ENCODE measurements at places on chromosomes 3 and 15.

DNA sequence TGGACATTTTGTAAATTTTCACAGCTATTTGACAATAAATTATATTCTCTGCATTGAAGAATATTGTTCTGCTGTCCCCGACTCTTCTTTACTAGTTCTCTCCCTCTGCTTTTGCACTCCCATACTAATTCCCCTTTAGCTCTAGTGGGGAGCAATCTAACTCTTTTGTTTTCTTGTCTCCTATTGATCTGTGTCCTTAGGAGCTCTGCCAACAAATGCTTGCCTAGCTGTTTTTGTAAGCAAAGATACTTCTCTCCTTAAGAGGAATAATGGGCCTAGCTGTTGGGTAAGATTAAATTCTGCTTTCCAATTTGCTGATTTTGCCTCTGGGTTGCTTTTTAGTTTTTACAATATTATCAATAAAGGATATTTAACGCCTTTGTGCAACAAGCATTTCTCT lies 17.7 kb downstream of the ADAMTSL3 start:
- DNase-seq, result no peak

DNA sequence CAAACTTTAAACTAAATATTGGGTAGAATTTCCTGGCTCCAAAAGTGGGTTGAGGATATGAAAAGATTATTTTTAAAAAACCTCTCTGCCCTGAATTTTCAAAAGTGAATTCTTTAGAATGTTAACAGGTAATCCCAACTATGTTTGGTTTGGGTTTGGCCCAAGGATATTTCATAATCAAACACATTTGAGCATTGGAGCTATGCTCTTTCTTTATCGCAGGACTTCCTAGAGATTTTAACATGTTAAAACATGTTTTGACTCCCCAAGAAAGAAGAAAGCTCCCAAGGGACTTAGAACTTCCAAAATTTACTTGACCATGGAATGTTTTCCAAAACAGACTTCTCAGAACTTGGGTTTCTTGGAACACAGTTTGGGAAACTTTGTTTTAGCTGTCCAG lies 75.6 kb upstream of the SYNPR start:
- DNase-seq, result no peak

GRCh38 chr15:68712886-68713285 lies 107.8 kb downstream of the ANP32A start:
- DNase-seq, result no peak

DNA sequence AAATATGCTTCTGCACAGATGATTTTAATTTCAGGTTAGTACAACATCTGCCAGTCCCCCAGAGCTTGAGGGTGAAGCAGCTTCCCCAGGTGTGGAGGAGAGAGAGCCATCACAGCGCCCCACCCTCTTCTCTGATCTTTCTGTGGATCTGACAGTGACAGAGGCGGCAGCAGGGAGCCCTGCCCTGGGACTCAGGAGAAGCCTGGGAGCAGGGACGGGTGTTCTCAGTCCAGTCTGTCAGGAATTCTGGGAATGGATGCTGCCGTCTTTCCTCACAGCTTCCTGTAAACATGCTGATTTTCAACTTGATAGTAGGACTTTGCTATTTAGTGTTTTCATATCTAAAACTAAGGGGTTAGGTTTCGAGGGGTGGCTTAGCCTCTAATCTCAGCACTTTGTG lies 11.4 kb upstream of the RAB8B start:
- DNase-seq, result no peak

- no peak for DNase-seq
Measured at GRCh38 chr3:153315781-153316180, 153.8 kb downstream of the RAP2B start.

DNA sequence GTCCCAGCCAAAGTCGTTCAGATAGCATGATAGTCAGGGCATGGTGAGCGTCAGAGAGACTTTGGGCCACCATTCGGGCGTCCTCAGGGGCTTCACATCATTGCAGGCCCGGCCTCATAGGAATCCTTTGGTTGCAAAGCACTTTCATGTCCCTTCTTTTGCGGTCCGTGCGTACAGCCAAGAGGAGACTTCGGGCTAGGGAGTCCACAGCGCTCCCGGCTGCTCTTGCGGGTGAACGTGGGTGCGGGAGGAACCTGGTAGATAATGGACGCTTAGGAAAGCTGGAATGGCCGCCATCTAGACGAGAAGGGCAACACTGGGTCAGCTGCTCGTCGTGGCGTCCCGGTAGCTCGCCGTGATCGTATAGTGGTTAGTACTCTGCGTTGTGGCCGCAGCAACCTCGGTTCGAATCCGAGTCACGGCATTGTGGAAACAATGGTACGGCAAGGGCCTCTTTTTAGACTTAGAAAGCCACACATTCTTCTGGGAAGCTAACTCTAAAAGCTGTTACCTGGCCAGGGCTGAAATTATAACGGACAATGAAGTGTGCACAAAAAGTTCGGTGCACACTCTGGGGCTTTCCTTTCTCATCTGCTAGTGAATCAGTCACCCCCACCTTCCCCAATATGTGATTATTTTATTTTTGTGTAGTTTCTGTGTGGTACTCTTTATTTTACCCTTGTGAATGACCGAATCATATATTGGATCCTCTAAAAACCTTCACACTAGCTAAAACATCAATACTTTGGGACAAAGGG lies 13.2 kb upstream of the SHF start:
- peak; percentile 92 for DNase-seq

DNA sequence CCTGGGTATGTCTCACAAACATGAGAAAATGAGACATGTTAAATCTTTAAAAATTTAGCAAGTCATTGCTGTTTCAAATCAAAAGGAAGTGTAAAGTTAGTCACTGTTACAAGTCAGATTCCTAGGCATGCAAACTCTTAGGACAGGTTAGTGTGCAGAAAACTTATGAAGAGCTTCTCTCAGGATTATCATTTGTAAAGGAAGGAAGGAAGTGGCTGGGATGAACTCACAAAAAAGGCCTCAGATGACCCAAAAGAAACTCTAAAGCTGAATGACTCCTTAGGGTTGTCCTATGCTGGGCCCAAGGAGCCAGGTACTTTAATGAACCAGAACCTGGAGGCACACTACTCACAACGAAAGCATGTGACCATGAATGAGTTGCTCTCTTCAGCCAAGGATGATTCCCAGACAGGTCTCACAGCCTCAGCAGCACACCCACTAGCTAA lies 25.0 kb downstream of the MSL2 start:
- no peak for DNase-seq

DNA sequence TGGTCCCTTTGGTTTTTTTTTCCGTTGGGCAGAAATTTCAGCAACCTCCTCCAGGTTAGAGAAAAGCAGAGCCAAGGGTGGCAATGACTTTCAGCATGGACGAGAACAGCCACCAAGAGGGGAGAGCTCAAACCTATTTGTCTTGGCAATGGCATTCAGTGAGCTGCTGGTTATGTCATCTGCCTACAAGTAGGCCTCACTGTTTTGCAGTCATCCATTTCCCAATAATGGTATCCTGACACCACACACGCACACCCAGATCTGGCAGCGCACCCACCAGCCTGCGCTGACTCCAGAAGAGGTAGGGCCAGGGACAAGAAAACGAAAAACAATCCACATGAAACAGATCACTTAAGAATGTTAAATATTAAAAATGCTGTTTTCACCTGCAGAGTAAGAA lies 92.3 kb downstream of the MAGI1 start:
- DNase-seq, result peak; percentile 67

DNA sequence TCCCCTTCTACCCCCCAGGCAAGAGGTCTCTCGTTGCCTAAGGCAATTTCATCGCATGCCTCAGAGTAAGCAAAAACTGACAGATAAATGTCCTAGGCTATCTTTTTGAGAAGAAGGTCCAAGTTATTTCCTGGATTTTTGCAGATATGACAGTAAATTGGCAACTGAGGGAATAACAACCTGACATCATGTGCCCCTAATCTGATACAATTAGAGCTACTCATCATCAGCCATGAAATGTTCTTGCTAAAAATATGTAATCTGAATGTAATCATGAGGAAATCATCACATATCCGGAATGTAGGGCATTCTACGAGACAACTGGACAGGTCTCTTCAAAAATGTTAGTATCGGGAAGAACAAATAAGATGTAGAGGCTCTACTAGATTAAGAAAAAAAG lies 44.1 kb downstream of the TNIK start:
- DNase-seq, result no peak

DNA sequence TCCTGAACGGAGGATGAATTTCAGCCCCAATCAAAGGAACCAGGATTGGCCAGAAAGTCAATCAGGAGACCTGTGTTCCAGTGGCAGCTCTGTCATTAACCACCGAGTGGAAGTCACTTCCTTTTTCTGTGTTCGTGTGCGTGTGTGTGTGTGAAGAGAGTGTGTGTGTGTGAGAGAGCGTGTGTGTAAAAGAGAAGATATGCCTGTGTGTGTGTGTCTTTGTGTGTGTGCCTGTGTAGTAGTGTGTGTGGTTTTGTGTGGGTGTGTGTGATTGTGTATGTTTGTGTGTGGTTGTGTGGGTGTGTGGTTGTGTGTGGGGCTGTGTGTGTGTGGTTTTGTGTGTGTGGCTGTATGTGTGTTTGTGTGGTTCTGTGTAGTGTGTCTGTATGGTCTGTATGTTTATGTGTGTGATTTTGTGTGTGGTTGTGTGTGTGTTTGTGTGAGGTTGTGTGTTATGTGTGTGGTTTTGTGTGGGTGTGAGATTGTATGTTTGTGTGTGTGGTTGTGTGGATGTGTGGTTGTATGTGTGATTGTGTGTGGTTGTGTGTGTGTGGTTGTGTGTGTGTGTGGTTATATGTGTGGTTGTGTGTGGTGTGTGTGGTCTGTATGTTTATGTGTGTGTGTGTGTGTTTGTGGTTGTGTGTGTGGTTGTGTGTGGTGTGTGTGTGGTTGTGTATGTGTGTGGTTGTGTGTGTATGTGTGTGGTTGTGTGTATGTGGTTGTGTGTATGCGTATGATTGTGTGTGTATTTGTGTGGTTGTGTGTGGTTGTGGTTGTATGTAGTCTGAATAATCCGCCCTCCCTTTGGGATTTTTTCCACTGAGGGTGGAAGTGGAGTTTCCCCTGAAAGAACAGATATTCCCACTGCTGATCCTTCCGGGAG lies 314.4 kb downstream of the SHQ1 start:
- DNase-seq, result no peak

- no peak for DNase-seq
Measured at GRCh38 chr3:17500618-17501017, 241.8 kb downstream of the TBC1D5 start.

DNA sequence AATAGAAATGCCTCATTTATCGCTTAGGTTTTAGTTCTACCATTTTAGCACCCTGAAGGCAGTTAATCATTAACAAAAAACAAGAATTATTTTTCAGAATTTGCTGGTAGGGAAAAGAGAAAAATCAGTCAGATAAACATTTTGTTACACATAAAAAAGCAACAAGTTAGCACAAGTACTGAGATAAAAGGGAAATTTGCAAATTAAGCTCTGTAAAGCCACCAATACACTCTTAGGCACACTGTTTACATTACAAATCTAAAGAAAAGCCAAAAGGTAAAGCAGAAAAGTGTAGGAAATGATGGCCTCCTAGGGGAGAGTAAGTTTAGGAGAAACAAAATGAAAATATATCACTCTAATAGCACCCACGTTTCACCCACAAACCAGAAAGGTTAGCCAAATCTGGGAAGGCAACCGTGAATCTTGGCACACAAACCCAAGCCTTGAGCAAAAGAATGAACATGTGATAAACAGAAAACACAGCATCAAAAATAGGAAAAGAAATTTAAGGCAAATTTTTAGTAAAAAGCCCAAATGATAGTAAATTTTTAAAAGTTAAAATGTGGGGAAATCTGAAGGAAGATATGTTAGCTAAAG lies 1.6 kb upstream of the SATB1 start:
- DNase-seq, result no peak

- no peak for DNase-seq
Measured at GRCh38 chr3:48993834-48994233, 3.8 kb downstream of the P4HTM start.

- DNase-seq, result no peak
Measured at GRCh38 chr15:56207092-56207491, 36.6 kb downstream of the RFX7 start.

DNA sequence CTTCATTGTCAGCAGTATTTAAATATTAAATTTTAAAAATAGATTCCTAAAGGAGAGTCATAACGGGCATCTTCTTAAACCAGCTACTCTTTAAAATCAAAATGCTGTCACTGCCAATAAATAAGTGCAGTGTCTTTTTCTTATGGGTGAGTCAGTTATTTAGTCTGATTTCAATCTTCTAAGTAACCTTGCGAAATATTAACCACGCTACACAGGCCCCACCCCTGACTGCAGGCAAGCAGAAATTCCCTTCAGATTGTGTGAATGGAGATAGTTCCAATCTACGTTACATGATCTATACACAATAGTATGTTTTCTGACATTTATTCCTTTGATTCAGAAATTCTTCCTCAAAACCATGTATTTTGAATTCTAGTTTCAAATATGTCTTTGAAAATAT lies 141.5 kb downstream of the GADL1 start:
- no peak for DNase-seq

DNA sequence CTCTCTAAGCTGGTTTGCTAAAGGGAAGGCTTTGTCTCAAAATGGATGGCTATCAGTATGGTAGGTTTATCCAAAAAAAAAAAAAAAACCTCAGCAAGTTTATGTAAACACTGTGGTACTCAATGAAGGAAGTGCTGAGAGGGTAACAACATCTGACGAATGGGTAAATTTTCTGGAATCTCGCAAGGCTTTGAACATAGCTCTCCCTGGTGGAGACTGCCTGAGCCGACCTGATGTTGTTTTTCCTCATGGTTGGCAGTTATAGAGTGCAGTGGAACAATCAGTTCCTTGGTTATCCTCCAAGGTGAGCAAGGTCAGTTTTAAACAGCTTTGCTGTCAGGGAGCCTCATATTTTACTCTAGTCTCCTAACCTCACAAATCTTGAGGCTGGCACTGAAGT lies 94.6 kb downstream of the ZPLD1 start:
- no peak for DNase-seq

- no peak for DNase-seq
Measured at GRCh38 chr3:132346841-132347736, 29.9 kb downstream of the ACP3 start.

DNA sequence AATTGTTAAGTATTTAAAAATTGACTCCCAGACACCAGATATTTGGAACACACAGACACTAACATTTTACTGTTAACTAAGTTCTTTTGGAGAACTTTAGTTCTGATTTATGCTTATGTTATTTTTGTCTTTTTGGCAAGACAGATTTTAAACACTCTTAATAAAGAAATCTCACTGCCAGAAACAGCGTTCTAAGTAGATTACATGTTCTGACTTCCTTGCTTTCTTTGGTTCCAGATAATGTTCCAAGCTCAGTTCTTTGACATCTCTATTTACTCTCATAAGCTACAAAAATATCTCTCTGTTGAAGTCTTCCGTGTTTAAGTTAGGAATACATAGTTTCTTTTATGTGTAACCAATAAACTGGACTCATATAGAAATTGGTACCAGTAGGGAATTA lies 1699.6 kb downstream of the OTOL1 start:
- DNase-seq, result no peak

- DNase-seq, result peak; percentile 81
Measured at GRCh38 chr3:8482960-8483665, 18.5 kb upstream of the LMCD1 start.

GRCh38 chr3:108208831-108209230 lies 13.4 kb downstream of the IFT57 start:
- no peak for DNase-seq

- no peak for DNase-seq
Measured at GRCh38 chr15:51844747-51845426, 15.4 kb downstream of the TMOD3 start.
